ENCODE measurements at places on chromosomes 4 and X.

DNA sequence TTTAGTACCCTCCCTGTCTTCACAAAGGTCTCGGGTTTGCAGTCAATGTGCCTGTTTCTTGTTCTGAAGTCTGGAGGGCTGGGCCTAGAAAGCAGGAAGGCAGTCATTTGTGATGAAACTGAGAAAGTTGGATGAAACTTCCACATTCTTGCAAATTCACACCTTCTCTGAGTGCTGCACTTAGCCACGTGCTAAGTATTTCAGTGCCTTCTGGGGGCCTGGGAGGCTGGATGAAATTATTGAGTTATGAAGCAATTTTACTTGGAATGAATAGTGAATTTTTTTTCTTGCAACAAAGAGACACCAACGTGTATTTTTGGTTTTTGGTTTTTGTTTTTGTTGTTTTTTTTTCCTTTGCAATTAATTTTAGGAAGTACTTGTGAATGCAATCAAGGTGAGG is 71.2 kb downstream of the MSX1 start:
- DNase-seq = no peak

DNA sequence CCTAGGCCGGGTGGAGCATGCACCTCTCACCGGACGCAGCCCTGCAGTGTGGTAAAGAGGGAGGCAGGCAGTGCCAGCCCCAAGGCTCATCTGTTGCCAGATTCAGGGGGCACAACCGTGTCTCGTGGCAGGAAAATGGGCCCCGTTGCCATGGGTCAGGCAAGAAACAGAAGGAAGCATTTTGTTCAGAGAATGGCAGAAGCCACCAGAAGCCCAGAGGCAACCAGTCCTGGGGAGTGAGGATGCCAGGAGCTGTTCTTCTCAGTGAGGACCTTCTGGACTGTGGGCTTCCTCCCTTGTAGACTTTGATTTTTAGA is 12.5 kb upstream of the UVSSA start:
- DNase-seq = no peak

DNA sequence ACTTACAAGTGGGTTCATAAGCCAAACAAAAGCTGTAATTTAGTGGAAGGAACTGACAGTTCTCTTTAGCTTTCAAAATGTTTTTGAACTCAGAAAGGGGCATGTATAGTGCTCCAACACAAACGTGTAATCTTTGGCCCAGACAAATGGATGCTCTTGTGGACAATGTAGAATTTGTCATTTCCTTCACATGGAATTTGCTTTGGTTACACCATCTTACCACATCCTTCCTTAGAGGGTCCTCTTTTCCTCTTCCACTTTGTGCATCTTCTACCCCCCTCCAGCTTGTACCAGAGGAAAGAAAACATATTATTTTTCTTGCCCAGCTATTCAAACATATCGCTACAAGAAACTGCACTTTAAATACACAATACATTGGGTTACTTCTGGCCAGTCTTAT is 42.4 kb downstream of the MEPE start:
- DNase-seq = no peak

DNA sequence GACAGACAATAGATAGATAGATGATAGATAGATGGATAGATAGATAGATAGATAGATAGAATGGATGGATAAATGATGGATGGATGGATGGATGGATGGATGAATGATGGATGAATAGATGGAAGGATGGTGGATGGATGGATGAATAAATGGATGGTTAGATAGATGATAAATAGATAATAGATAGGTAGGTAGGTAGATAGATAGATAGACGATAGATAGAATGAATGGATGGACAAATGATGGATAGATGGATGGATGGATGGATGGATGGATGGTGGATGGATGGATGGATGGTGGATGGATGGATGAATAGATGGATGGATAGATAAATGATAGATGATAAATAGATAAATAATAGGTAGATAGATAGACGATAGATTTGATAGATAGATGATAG is 287.4 kb downstream of the CRLF2 start:
- DNase-seq = no peak

GRCh38 chr4:107034091-107034995 is 1.8 kb downstream of the DKK2 start:
- DNase-seq = peak; percentile 15

Measured in GM13976 (cell line).